ENCODE measurements at places on chromosomes 2 and 18. TPM values are rescaled to one million over a fixed set of nuclear protein-coding genes. Genes with fewer than 3 reads are reported as not detected.

DNA sequence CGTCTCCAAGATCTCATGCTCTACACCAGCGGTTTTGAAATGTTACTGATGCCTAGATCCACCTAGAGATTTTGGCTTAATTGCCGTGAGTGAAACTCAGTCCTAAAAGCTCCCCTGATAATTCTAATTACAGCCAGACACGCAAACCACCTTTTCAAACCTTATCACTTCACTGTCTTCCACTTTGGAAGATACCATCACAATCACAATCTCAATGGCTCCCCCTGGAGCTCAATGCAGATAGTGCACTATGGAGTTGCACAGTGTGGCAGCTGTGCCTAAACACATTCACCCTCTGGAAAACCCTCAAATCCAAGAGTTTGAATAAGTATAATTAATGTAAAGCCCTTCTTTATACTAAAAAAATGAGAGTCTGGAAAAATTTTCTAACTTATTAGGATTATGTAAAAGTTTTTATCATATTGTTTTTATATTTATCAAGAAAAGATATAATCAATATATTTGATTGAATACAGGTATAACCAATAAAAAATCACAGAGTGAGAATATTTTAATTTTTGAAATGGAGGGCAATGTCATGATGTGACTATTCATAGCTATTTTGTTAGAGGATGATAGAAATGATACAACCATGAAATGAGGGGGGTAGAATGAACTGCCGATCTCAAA is 102.9 kb upstream of the SLC8A1 start:
- DNase-seq, result peak; percentile 37

- no peak for DNase-seq
Observed at GRCh38 chr2:241519669-241520068, 11.3 kb upstream of the STK25 start.

DNA sequence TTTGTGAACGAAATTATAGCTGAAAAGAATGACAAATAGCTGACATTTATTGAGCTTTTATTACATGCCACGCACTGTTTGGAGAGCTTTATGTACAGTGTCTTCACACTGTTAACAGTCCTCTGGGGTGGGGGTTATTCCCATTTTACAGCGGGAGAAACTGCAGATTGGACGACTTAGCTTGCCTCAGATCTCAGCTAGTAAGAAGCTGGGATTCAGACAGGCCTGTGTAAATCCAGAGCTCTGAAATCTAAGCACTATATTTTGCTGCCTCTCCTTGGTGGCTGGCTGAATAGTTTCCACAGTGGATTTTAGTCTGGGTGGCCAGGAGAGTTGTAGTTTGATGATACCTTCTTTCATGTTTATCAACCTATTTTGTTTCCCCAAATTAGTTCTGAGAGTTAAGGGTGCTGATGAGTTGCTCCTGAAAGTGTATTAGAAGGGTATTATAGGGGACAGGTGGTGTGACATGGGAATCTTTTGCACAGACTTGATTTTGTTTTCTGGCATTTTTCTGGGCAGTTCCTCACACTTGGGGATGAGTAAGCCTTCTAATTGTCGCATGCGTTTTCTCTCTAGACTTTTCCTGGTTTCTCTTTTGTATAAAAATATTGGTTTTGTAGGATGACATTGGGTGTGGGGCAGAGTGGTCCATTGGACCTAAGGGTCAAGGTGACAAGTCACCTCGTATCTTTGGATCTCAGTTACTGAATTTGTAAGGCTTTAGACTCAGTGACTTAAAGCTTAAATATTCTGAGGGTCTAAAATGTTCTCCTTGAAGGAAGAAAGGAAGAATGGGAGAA is 1.5 kb downstream of the ACSL3 start:
- DNase-seq, result peak; percentile 66

GRCh38 chr2:39762448-39762847 is 16.6 kb downstream of the THUMPD2 start:
- DNase-seq, result no peak

DNA sequence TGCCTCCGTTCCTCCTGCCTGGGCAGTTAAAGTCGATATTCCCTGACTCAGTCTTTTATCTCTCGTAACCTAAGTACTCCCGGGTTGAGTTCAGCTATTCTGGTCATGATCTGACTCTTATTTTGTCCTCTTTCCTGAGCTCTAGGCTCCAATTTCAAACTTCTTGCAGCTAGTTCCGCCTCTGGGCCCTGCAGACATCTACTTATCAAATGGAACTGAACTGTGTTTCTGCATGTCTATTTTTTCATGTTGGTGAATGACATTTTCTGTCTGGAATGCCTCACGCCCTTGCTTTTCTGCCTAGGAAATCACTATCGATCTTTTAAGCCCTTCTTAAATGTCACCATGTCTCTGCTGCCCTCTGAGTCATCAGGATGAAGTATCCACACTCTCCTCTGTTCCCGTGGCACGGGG is 101.5 kb downstream of the VAPA start:
- peak; percentile 73 for DNase-seq

DNA sequence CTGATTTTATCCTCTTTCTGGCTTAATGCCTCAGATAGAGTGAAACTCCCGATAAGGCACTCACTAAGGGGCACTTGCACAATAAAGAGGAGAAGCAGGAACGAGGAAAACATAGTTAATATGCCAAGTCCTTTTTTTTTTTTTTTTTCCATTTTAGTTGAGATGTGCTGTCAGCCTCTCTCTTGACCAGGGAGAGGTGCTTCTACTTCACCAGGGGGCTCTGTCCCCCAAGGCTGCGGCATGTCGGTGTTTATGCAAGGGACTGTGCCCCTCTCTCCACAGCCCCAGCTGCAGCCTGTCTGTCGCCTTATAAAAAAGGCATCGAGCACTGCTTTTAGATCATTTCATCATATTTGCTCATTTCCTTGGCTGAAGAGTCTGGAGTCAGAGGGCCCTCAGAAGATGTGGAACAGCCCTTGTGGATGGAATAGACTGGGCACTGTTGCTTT is 178.1 kb downstream of the SLC8A1 start:
- no peak for DNase-seq

GRCh38 chr18:48851599-48851960 is 99.2 kb downstream of the SMAD7 start:
- no peak for DNase-seq

DNA sequence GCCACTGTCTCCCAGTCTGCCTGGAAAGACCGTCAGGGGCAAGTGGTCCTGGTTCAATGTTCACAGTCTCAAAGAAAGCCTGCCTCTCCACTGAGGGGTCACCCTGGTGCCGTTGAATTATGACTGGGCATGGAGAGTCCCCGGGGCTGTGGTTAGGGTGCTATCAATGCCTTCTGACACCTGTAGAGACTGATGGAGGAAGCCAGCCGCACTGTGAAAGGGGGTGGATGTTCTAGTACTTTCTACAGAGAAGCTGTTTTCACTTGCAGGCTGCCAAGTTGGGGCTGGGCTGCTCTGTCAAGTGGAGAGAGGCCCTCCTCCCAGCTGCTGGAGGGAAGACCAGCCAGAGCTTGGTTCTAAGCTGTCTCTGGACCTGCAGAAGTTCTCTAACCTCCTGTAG is 80.5 kb downstream of the BCL2L11 start:
- DNase-seq, result no peak

NEB gene
- 1.3 TPM for total RNA-seq

DNA sequence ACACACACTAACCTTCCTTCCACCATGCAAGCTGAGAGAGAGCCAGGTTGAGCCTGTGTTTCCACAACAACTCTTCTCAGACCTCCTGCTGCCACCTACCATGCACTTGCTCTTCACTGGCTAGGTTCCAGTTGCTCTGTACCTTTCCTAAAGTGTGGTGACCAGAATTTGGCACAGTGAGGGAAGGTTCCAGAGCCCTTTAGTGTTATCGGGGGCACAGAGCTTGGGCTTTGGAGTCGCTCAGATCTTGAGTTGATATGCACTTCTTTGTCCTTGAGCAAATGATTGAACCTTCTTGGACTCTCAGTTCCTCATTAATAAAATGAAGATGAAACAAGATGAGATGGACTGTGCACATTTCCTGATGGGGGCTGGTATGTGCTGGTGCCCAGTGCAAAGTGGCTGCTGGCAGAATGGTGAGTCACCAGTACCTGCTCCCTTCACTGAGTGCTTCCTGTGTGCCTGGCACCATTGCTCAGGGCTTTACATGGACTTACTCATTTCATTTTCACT is 47.1 kb downstream of the NEDD4L start:
- no peak for DNase-seq

- no peak for DNase-seq
Observed at GRCh38 chr2:73902284-73902683, 9.5 kb downstream of the ACTG2 start.

- peak; percentile 39 for DNase-seq
Observed at GRCh38 chr2:72114693-72115051, 33.0 kb downstream of the CYP26B1 start.

GRCh38 chr2:156505696-156506095 is 69.5 kb downstream of the GPD2 start:
- DNase-seq, result no peak

DNA sequence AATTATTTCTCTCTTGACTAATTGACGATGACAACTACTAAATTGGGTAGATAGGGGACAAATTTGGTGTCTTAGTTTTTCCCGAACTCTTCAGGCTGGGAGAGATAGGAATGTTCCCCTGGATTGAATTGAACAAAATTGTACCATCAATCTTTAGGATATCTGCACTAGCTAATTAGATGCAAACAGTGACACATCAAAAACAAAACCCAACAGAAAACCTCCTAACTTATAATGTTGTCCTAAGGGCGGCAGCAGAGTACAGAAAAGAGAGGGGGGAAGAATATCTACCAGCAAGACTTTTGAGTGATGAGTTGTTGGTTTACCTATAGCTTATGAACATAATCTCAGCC is 342.9 kb downstream of the INSIG2 start:
- DNase-seq, result peak; percentile 62

DNA sequence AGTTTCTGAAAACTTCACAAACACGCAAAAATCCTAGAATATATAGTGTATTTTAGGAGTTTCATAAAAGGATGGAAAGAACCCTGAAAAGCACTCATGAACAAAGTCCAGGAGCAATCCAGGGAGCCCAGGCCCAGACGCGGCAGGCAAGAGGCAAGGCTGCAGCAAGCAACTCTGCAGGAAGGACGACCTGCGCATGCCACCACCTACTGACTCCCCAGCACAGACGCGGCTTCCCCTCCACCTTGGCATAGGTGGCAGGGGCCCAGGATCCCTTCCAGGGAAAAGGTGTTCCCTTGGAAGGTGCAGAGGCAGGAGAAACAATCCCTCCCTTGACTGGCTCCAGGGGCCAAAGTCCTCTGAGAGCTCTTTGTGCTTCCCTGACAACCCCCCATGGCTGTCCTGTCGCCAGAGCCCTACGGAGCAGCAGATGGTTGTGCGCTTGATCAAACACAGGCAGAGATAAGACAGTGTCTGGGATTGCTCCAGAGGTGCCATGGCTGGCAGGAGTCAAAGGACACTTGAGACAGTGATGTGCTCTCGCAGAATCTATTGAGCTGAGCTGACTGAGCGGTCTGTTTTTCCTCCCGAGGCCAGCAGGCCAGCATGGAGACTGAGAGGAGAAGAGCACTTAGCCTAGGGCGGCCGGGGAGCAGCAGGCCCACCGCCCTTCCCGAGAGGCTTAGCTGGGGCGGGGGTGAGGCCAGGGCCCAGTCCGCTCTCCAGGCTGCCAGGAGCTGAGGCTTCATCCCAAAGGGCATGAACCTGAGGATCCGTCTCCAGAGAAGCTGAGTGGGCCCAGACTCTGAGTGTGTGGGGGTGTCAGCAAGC is 10.8 kb upstream of the AMER3 start:
- no peak for DNase-seq

DNA sequence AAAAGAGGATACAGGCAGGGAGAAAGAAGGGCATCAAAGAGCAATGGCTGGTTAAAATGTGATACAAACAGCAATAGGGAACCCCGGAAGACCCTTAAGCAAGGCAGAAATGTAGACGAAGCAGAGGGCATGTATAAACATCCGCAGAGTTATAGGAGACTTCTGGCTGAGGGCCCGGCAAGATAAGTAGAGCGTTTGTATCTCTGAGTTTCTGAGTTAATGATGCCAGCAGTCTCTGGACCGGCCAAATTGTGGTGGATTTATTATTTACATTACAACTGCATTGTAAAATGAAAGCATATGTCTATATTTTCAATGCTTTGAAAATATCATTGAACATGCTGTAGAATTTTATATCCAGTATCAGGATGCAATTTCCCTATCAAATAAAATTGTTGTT is 148.0 kb upstream of the KCTD1 start:
- no peak for DNase-seq

DNA sequence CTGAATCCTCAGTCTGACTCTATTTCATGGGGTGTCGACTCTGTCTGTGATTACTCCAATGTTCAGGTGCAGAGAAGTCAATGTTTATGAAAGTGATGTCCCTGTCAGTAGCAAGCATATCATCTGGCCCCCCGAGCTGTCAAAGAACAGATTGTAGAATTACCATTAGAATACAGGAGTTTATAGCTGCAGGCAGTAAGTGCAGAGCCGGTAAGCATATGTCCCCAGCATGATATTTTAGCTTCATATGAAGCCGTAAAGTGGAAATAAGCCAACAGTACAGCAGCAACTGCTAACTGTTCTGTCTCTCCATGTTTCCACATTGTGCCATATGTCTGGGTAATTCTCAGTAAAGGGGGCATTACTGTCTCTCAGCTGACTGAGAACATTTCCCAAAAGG is 541.8 kb downstream of the SOX11 start:
- no peak for DNase-seq

DNA sequence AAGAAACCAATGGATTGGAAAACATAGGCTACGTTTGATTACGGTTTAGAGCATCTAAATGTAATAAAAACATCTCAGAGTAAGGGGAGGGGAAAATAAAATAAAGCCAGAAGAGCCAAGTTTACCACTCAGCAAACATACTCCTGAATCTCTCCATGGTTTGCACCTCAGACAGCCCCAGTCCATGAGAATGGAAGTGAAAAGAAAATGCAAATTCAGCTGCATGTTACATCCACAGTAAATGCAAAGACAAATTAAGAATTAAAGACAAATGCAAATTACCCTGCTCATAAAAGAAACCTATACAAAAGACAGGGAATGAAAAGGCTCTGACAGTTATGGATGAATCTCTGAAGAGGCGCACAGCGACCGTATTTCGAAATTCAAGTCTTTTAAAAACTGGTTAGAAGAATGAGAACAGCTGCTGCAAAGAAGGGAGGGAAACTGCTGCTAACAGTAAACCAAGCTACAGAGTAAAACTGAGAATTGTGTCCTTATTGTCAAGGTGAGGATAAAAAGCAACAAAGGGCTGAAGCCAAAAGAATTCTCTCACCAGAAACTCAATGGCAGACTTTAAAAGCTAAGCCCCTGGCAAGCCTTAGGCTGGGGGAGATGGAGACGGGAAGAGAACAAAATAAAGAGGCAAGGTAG is 197.9 kb upstream of the ACVR2A start:
- DNase-seq, result no peak

CYP27A1 gene
- total RNA-seq, result 4.1 TPM

GRCh38 chr2:16247326-16248122 is 307.2 kb downstream of the MYCN start:
- no peak for DNase-seq

- DNase-seq, result no peak
Observed at GRCh38 chr2:11102956-11103860, 52.1 kb upstream of the SLC66A3 start.

MOGAT1 gene
- not detected for total RNA-seq

AQP12B gene
- not detected for total RNA-seq

DNA sequence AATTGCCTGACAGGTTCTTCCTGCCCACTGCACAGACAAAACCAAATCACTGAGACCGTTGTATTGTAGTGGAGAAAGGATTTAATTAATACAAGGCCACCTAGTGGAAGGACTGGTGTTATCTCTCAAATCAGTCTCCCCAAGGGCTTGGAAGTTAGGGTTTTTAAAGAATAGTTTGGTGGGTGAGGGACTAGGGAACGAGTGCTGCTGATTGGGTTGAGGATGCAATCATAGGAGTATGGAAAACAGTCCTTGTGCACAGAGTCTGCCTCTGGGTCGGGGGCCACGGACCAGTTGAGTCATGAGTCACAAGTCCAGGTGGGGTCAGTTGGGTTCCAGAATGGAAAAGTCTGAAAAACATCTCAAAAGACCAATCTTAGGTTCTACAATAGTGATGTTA is 89.1 kb downstream of the B3GNT2 start:
- no peak for DNase-seq
